Lung (tissue), 17 donors: ENCODE measurements at places on chromosomes 3 and 15. TPM values are rescaled to one million over a fixed set of nuclear protein-coding genes. Genes with fewer than 3 reads are reported as not detected.

DNA sequence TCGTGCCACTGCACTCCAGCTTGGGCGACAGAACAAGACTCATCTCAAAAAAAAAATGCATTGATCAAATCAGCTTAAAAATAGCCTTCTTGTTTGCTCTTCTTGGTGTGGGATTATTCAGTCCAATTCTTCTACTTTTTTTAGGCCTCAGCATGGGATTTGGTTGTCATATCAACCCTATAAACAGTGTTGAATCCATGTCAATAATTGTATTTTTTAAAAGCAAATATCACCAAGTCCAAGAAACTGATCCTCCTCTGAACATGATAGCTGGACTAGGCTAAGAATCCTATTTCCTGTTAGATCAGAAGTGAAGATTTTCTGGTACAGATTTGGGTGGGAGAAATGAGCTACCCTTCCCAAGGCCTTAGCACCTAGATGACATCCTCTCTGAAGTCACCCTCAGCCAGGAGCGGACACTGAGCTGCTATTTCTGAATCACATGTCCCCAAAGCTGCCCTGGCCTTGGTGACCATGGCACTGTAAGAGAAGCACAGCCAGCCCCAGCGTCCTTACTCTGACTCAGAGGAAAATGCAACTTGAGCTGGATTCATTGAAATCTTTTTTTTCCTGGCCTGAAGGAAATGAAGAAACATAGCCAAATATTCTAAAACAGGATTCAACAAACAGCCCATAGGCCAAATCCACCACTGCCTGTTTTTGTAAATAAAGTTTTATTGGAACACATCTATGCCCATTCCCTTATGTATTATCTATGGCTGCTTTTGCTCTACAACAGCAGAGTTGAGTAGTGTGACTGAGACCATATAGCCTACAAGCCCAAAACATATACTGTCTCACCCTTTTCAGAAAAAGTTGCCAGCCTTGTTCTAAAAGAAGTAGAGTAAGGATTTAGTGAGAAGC lies 215.9 kb upstream of the CTDSPL start:
- DNase-seq, result no peak

- peak; percentile 73 for DNase-seq
Observed at GRCh38 chr3:136250903-136251460, 842 bp downstream of the PCCB start.

DNA sequence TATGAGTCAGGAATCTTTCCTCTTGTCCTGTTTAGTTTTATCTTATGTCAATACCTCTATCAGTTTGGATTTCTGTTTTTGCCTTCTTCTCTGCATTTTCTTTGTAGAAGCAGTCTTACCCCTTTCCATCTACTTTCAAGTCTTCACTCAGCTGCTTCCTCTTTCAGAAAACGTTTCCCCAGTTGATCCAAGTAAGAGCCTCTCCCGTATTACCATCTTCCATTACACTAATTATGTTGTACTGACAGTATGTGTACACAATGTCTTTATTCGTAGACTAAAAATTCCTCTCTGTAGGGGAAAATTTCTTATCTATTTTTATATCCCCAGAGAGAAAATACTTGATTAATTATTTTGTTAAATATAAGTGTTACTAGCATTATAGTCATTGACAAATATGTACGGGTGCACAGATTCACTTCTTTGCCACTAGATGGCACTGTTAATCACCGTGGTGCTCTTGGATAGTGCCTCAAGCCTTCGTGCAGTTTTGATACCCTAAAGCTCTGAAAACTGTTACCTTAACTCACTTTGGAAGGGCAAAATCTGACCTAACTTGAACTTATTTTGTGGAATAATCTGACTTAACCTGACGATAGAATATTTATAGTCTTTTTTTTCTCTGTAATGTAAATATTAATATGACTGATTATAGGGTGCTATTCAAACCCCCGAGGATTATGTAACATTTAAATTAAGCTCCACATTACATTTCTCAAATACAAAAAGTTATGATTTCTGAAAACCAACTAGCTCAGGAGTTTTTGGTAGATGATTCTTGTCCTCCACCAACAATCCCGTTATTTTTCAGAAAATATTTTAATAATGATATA lies 74.2 kb upstream of the POU1F1 start:
- peak; percentile 56 for DNase-seq

GPR15 gene
- total RNA-seq, result 0.31 TPM

NRG4 gene
- total RNA-seq, result 4.1 TPM

DNA sequence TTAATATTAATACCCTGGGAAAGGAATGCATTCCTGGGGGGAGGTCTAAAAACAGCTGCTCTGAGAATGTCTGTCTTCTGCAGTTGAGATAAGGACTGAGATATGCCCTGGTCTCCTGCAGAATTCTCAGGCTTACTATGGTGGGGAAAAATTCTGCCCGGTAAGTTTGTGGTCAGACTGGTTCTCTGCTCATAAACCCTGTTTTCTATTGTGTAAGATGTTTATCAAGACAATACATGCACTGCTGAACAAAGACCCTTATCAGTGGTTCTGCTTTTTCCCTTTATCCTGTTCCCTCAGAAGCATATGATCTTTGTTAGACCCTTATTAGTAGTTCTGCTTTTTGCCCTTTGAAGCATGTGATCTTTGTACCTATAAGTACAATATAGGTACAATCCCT lies 494.6 kb downstream of the CNTN6 start:
- no peak for DNase-seq
